ENCODE measurements at places on chromosomes 7 and 10.

- DNase-seq = no peak
Measured at GRCh38 chr7:95951997-95952795, 179.8 kb downstream of the DYNC1I1 start.

DNA sequence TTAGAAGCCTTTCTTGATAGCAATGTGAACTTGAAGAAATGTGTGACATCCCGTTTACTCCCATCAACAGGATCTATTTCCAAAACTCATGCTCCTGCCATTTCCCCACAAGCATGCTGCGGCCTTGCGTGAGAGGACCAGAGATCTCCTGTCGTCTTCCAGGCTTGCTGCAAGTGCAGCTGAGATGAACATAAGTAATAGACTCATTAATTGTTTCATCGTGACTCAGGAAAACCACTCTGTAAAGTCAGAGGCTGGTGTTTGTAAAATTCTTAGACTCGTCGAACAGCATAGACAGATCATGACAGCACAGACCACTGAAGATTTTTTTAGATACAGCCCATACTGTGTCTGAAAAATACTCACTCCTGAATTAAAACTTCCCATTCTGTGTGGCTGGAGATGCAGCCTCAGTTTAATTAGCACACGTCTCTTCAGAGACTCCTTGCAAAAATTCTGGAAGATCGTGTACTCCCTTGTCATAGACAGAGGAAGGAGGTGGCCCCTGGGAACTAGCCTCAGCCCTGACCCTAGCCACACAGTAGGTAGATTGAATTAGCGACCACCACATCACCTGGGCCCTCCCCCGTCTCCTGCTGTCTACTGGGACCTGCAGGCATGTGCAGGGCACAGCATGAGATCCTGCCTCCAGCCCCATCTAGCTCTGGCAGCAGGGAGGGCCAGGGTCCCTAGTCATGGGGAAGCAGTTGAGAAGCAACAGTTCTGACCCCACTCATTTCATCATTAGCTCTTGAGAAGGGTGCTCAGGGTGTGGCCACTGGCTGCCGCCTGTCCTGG lies 226.0 kb downstream of the CELF2 start:
- DNase-seq = no peak

- no peak for DNase-seq
Measured at GRCh38 chr7:75962607-75963380, 31.6 kb downstream of the TMEM120A start.

DNA sequence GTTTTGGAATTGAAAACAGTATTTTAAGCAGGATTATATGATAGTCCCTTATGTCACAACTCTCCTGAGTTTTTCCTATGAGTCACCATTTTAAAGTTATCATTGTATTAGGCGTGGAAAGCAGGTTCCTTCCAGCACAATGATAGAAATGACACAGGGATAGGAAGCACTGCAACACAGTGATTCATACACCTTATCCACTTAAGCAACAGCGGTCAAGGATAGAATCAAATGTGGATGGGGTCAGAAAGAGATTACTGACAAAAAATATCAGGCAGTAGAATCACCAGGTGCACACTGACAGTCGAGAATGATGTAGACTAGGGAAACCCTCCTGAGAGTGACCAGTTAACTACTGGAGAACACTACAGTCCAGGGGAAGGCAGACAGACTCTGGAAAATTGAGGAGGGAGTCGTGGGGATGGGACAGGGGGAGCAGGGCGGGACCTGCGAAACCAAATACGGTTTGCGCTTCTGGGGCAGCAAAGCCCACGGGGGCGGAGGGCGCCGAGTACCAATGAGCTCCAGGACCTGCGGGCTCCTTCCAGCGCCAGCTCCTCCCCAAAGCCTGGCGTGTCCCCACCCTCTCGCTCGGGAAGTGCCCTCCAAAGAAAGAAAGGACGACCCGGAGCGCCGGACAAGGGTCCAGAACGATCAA lies 479 bp downstream of the PNPLA8 start:
- DNase-seq = no peak

GRCh38 chr7:27248911-27249723 lies 6.5 kb downstream of the EVX1 start:
- no peak for DNase-seq

DNA sequence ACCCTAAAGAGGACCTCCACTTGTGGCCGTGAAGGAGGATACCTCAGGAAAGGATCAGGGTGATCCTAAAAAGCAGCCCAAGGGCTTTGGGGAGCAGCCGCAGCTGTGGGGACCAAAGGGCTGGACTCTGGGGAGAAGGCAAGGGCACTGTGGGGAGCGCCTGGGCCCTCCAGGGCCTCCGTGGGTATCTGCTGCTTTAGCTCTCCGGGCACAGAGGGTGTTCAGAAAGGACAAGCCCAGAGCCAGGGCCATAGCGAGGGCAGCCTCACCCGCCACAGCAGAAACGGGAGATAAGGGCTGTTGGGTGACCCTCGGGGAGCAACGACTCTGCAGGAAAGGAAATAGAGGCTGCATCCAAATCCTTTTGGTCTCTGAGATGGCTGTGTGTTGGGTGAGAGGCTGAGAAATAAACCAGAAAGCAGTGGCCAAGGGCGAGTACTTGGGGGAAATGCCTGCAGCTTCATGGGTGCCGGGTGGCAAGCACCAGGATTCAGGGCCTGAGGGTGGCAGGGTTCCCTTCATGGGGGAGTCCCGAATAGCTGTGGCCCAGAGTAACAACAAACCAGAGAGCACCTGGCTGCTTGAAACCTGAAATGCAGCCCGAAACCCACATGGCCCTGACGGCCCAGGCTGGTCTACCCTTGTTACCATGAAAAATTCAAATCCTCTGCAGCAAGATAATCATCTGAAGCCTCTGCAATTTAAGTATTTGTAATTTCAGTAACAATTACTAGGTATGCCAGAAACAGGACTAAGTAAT lies 95.2 kb downstream of the VIPR2 start:
- DNase-seq = peak; percentile 65

- no peak for DNase-seq
Measured at GRCh38 chr10:106593876-106594275, 570.6 kb downstream of the SORCS1 start.

DNA sequence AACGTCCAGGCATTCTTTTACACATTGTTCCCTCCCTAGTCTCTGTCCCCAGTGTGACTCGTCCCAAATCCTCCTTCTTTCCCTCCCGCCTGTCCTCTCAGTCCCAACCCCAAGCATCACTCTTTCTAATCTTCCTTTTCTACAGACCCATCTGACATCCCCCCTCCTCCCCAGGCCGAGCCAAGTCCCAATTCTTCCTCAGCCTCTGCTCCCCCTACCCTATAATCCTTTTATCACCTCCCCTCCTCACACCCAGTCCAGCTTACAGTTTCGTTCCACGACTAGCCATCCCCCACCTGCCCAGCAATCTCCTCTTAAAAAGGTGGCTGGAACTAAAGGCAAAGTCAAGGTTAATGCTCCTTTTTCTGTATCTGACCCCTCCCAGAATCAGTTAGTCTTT lies 95.1 kb downstream of the MACC1 start:
- no peak for DNase-seq

DNA sequence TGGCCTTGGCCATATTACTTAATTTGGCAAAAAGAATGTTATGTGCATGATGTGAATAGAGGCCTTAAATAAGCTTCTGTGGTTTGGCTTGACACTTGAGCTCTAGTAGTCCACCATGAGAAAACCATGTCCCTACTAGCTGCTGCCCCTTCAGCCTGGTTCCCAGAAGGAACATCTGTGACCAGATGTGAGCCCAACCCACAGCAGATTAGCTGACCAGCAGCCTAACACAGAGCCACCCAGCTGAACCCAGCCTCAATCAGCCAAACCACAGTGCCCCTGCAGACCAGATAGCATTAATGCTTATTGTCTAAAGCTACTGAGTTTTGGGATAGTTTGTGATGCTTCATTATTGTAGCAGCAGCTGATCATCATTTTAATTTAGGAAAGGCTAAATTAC lies 16.6 kb downstream of the JAZF1 start:
- no peak for DNase-seq

- no peak for DNase-seq
Measured at GRCh38 chr7:105027176-105027853, 13.3 kb downstream of the KMT2E start.

DNA sequence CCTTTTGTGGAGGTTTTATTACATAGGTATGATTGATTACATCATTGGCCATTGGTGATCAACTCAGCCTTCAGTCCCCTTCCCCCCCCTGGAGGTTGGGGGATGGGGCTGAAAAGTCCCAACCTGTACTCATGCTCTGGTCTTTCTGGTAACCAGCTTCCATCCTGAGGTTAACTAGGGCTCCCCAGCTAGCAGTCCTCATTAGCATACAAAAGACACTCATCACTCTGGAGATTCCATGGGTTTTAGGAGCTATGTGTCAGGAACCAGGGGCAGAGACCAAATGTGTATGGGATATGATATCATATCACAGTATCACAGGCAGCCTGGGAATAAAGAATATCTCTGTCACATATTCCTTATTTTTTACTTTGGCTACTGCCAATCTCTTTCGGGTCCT lies 13.6 kb downstream of the CCSER2 start:
- DNase-seq = no peak

- DNase-seq = no peak
Measured at GRCh38 chr7:116546916-116547315, 22.1 kb downstream of the CAV1 start.

GRCh38 chr7:135210888-135211178 lies 493 bp downstream of the WDR91 start:
- DNase-seq = no peak

- DNase-seq = no peak
Measured at GRCh38 chr10:91603931-91604331, 28.9 kb downstream of the PPP1R3C start.

DNA sequence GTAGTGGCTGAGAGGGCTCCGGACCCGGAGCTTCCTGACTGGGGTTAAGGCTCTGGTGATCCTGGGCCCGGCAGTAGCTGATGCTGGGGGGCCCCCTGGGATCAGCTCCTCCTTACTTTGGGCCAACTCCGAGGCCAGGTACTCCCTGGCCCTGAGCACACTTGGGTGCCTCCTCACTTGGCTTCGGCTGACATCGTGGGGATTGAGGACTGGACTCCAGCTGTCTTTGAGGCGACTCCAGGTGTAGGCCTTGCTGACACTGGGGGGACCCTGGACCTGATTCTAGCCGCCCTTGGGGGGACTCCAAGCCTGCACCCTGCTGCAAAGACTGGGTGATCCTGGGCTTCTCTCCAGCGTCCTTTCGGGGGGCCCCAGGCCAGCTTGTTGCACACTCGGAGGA lies 170.5 kb downstream of the HIBADH start:
- DNase-seq = no peak

- no peak for DNase-seq
Measured at GRCh38 chr7:135976312-135977006, 700 bp downstream of the MTPN start.

GRCh38 chr10:124529661-124530214 lies 68.1 kb downstream of the LHPP start:
- DNase-seq = no peak

- no peak for DNase-seq
Measured at GRCh38 chr10:85187047-85187446, 858.7 kb downstream of the CCSER2 start.

DNA sequence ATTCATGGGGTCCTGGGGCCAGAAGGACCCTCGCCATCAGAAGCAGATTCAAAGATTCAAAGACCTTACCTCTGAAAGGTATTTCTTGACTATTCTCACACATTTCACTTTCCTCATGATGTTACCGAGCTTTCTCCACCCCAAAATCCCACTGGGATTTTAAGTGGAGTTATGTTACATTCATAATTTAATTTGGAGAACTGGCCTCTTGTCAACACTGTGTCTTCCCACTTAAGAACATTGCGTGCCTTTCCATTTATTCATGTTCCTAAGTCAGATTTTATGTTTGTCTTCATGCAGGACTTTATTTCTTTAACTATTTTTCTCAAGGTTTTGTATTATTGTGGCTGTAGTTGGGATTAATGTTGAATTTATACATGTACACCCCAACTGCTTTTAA lies 123.5 kb upstream of the BMPER start:
- DNase-seq = no peak

DNA sequence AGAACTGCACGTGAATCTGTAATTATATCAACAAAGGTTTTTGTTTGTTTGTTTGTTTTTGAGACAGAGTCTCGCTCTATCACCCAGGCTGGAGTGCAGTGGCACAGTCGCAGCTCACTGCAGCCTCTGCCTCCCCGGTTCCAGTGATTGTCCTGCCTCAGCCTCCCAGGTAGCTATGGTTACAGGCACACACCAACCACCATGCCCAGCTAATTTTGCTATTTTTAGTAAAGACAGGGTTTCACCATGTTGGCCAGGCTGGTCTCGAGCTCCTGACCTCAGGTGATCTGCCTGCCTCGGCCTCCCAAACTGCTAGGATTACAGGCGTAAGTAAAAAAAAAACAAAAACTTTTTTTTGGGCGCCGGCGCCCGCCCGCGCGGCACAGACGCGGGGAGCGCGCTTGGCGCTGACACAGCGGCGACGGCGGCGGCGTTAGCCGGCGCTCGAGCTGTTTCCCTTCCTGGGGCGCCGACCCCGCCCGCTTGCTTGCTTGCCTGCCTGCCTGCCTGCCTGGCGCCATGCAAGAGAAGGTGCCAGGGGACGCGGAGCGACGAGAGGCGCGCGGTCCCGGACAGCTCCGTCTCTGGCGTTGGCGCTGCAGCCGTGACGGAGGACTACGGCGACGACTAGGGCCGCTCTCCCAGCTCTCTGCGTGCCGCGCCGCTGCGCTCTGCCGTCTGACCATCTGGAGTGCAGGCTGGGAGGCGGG lies 171.4 kb upstream of the NUPR2 start:
- DNase-seq = no peak

GRCh38 chr10:99531026-99531695 lies 1.6 kb upstream of the NKX2-3 start:
- DNase-seq = no peak

DNA sequence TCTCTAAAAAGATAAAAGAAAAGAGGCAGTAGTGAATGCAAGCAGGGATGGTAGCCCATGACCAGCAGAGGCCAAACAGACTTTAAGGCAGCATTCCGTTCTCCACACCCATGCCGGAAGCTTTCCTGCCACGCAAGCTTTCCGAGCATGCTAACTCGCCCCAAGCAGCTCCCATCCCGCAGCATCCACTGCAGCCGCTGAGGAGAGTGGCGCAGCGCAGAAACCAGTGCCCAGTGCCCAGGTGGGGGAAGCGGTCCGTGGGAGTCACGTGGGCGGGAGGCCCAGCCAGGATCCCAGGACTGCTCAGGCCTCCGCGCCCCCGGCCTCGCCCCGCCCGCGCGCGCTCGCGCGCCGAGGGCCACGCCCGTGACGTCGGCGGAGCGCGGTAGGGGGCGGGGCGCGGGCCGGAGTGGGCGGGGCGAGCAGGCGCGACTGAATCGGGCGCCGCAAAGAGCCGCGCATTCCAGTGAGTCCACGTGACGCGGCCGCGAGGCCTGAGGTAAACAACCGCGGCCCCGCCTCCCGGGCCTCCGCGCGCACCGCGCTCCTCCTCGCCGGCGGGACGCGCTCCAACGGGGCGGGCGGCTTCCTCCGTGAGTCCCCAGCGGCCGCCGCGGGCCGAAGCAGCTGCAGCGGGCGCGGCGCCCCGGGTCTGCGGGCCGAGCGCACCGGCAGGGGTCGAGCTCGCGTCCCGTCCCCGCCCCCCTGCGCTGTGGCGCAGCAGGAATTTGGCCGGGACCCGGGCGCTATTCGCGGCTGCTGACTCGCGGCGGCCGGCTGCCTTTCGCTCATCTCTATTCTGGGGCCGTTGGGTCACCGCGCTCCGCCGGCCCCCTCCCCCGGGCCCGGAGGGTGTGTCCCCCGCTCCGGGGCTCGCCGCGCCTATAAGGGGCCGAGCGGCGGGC lies at the start of gene OTUD1:
TSS of gene OTUD1 (plus strand) at position 529 of the 905 bp plus-strand sequence. CDS start 383 bp downstream, outside the sequence.
- DNase-seq = peak; percentile 98

- DNase-seq = no peak
Measured at GRCh38 chr10:34446049-34446448, 369.0 kb downstream of the PARD3 start.

- no peak for DNase-seq
Measured at GRCh38 chr7:25569765-25570164, 341.5 kb upstream of the NPVF start.
